ENCODE measurements at places on chromosomes 3 and 15.

GRCh38 chr3:141049681-141050080, 1.5 kb upstream of the SPSB4 start:
- no peak for DNase-seq

DNA sequence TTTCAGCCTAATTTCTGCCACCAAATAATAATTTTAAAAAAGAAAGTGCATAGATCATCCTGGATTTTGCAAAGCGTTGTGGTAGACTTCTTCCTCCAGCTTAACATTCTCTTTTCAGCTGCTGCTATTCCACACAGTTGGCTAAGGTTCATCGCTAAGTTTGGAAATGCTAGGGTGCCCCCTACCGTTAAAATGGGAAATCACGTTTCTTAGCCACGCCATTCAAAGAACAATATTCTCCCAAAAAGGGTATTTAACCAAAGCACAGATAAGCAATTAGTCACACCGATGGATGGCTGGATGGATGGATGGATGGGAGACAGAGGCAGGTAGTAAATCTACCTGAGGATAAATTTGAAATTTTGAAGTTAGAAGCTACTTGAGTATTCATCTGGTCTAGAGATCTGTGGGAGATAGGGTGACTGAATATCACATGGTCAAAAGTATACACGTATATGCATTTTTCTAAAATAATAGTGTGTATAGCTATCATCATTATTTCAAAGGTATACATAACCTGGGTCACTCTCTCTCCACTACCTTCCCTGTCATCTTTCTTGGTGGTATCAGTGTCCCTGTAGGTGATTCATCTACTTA, 67.2 kb downstream of the EFHB start:
- peak; percentile 20 for DNase-seq

- DNase-seq: no peak
Observed at GRCh38 chr3:23748398-23749110, 57.2 kb upstream of the UBE2E1 start.

DNA sequence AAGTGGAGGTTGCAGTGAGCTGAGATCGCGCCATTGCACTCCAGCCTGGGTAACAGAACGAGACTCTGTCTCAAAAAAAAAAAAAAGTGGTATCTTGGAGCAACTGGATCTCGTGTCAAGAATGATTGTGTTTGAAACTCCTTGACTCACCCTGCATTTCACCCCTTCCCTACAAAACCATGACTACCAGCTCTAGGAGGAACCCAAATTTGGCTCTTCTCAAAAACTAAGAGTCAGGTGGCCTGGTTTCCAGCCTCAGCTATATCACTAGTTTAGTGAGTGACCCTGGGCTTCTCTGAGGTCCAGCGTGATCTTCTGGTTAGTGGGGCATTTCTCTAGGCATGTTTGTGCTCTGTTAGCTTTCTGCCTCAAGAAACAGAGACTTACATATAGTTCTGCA, 222.1 kb downstream of the FAM43A start:
- DNase-seq: no peak

GRCh38 chr3:13879946-13880810, at the start of gene WNT7A:
Gene WNT7A, minus strand, starts transcription at chr3:13880071. Its CDS starts 255 bp downstream, at chr3:13879816.
- DNase-seq: peak; percentile 70

DNA sequence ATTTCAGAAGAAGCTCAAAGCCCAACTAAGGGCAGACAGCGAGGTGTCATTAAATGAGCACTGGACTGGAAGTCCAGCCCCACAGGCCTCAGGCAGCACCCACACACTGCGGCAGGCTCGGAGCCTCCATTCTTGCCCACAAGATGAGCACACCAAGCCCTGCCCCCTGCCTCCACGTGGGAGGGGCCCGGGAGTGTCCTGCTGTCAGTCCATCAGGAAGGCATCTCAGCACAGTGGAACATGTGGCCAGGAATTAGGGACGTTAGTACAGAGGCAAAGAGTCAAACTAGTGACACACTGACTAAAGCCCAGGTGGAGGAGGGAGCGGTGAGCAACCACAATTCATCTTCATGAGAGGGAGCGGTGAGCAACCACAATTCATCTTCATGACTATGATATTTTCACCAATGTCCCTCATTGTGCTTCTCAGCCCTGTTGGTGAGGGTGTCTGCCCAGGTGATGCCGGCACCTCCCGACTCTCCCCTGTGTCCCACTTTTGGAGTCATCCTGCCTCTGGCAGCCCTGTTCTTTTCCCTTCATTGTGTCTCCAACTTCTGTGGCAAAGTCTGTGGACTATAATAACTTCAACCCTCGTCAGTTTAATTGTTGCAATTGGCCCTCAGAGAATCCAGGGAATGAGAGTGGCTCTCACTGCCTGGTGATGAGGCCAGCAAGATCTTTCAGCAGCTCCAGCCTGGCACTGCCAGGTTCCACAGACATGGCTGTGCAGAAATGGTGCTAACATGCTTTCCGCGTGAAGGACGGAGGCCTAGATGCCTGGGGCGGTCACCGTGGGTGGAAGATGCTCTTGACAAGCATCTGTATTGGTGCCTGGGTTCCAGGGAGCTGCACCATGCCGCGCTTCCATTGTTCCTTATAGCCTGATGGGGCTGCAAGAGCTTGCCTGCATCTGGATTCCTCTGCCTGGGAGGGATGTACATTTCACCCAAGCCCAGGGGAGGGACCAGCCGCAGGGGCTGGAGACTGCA, 23.1 kb upstream of the SKOR1 start:
- no peak for DNase-seq

- DNase-seq: no peak
Observed at GRCh38 chr3:160477750-160478149, 28.2 kb upstream of the TRIM59 start.

DNA sequence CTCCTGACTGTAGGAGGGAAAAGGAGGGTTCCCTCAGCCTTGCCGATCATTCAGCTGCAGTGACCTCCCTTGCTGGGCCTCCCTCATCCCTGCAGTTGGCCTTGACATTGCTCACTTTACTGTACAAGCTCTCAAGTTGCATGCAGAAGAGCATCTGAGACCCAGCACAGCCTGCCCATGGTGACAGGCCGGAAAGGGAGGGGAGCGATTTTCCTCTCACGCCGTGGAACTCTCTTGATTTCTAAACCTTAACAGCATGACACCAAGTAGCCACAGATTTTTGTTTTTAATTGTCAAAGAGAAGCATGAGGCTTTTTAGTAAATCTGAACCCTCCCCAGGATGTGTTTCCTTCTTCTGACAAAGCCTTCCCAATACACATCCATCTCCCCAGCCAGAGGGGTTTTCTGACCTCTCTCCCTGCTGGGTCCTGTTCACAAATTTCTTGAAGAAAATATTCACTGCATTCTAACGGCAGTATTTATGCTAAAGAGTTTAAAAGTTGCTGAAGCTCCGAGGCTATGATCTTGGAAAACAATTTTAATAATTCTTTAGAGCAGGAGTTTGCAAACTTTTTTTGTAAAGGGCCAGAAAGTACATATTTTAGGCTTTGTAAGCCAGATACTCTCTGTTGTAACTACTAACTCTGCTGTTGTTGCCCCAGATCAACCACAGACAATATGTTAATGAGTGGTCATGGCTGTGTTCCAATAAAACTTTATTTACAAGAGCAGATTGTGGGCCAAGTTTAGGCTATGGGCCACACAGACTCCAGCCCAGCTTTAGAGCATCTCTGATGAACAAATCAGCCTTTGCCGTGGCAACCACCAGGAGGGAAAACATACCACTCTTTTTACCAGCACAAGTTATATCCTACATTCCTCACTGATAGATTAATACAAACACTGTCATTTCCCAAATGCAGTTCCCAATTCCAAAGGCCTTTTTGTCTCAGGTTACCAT, 34.8 kb downstream of the LMCD1 start:
- DNase-seq: no peak

DNA sequence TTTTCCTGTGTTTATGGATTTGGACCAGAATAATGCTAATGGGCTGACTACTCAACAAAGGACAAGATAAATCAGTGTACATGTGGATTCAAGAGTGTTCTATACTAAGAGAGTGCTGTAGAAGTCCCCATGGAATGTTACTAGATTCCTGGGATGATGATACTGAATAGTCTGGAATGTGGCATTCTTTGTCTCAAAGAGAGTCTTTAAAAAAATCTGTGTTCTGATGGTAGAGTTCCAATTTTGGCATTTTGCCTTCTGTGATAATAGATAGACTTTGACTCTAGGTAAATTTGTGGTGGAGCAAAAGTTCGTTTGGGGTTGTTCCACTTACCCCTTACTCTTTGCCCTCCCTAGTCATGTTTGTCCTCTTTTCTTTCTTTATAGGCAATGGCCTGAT, 43.7 kb downstream of the NMD3 start:
- DNase-seq: no peak

- no peak for DNase-seq
Observed at GRCh38 chr15:80838012-80838411, 58.8 kb downstream of the CEMIP start.

DNA sequence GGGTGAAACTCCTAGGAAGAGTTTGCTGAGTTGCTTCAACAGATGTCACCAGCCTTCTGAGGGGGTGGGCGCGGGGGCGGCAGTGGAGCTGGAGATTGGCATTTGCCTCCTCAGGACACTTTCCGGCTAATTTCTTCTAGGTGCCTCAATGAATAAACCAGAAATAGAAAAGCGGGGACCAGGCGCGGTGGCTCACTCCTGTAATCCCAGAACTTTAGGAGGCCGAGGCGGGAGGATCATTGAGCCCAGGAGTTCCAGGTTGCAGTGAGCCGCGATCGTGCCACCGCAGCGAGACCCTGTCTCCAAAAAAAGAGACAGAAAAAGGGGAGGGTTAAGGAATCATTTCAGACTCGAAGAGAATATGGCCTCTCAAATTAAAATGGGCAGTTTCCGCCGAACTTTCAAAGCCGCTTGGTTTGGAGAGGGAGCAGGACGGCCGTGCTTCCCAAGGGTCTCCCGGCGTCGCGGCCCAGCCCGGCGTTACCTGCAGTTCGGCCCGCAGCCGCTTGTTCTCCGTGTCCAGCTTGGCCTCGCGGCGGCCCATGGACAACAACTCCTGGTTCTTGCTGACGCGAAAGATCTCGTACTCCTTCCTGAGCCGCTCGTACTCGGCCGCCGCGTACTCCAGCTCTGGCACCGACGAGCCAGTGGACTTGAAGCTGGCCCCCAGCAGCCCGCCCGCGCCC, 587 bp downstream of the NPHP3 start:
- peak; percentile 18 for DNase-seq

DNA sequence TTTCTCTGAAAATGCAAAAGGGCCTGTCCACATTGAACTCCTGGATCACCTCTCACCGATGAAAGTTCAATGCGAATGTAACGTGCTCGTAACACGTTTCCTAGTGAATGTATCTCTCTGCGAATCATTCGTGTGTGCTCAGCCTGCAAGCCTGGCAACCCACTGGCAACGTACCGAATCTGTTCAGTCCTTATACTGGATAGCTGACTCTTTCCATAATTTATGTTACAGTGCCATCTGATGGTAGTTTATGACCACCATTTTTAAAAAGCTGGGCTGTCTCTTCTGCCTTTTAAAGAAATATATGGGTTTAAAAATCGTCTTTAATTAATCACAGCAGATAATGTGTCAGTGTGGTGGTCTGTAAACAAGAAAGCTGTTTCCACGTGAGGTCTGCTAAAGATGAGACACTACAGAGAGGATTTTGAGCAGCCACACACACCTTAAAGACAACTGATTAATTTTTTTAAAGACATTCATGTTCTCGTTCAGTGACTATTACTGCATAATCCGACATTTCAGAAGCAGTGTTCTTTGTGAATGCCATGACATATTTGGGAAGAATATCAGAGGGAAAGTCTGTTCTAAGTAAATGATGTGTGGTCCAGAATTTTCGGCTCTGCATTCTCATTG, 69.4 kb upstream of the FOXP1 start:
- no peak for DNase-seq

DNA sequence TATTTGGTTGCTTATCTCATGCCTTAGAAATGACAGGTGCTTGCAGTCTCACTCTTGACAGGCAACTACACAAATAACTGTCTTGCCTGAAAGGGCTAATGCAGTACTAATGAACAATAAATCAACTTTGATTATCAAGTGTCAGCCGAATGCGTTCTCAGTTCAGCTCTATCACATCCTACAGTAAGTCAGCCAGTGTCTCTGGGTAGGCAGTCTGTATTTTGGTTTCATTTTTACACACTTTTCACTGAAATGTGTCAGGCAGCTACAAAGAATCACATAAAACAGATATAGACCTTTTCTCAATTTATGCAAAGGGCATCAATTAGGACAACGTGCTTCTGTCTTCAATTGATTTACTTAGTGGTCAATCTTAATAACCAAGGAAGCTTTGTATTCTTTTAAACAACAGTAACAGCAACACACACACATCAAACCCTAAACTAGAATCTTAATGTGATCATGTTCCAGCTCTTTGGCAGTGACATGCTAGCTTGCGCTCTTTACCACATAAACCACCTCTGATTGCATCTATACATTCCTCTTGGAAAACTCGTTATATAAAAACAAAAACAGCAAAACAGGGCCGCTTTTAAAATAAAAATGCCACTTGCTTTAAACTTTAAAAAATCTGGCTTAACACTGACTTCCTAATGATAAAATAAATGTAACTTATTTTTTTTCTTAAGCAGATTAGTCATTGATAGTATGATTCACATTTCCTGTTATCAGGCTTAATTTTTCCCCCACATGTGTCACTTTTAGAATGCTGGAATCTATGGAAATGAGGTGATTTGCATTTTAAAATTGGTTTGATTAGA, 520.4 kb downstream of the FOXP1 start:
- DNase-seq: no peak

DNA sequence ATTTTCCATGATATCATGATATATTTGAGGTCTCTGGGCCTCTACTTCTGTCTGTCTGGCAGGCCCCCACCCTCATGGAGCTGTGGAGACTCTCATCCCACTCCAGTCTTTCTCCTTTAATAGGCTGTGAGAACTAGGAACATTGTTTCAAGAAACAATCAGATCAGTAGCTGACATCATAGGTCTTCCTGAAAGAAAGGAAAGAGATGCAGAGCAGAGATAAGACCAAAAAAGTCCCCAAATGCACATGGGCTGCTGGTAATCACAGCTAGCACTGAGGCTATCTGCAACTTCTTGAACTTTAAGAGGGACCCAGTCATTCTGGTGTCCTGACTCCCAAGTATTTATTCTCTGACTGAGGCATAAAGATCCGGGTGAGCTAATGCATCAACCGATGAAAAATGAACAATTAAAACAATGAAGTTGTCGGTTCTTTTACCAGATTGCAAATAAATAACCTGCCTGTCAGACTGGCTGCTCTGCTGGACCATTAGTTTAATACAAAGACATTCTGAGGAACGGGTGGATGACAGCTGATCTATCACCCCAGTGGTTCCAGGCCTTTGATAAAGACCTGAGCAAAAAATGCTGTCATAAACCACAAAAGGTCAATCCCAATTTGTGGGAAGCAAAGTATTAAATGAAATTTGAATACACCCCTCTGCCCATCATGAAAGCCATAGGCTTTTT, 780.8 kb upstream of the GOLIM4 start:
- DNase-seq: no peak

DNA sequence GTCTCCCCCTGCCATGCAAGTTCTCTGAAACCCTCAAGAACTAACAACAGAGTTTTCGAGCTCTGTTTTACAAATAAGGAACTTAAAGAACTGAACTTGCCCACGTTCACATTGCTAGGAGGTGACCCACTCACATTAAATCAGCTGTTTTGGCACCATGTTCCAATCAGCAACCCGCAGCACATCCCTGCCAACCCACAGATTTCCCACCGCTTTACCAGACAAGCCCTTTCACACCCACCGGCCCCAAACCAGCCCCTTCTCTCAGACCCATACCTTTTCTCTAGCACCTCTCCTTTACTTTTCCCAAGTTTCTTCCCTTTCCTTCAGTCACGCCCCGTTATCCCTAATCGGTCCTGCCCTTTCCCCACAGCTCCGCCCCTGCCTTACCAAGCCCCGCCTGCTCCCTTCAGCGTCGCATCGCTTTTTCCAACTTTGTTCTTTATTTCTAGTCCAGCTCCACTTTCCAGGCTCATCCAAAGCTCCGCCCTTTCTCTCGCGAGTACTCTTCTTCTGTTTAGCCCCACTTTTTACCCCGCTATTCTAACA, 804 bp upstream of the BRPF1 start:
- no peak for DNase-seq

All from activated CD4-positive, alpha-beta T cell treated with anti-CD3 and anti-CD28 coated beads for 4 hours (primary cell).